Activated naive CD8-positive, alpha-beta T cell treated with anti-CD3 and anti-CD28 coated beads, Interleukin-2, amount 10 ng/mL, durations not matched to agents 7 days and 5 days (primary cell): ENCODE measurements at places on chromosomes 16 and 17. TPM values are rescaled to one million over a fixed set of nuclear protein-coding genes. Genes with fewer than 3 reads are reported as not detected.
A peak's percentile ranks its signal among the peaks of the same experiment; 100 is the strongest.

DNA sequence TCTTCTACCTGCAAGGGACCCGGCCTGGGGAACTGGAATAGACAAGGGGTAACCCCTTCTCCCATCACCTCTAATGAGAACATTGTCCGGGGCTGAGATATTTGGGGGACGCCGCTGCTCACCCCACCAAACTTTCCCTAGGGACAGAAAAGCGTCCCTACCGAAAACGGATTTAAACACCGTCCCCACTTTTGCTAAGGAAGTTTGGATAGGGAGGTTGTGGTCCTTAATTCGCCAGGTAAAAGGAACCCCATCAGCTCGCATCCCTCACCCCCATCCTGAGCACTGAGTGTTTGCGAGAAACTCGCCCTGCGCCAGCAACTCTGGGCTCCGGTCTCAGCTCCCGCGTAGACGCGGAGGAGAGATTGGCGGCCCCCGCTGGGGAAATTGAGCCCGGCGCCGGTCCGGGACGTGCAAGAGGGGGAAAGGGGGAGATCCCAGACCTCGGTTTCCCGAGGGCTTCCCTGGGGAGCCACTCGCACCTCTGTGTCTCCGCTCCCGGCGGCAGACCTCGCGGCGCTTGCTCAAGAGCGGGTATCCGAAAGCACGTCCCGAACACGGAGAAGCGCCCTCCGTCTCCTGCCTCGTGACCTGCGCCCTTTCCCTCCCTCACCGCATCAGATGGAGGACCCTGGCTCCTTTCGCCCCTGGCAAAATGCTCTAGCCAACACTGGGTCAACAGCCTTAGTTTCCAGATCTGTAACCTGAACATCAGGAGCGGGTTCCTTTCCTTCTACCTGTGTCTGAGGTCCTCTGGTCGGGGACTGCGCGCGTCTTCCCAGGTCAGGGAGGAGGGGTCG, 3.1 kb upstream of the SOX9 start:
- DNase-seq, result peak; percentile 33

DNA sequence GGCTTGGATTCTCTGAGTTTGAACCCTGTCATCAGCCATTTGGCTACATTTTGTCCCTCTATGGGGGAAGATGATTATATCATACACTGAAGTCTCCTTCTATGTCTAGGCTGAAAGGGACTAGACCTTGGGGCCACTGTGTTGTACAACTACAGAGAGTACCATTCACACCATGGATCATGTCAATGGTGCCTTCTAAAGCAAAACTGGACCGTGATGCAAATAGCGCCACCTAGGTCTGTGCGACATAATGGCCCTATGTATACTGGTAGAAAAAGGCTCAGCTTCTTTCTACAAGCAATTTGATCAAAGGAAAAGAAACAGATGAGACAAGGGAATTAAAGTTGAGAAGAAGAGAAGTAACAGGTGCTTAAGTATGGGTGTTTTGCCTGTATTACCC, 100.7 kb downstream of the LYRM1 start:
- no peak for DNase-seq

KATNIP gene
- 18.0 TPM for total RNA-seq

- DNase-seq, result no peak
Measured at GRCh38 chr16:87723226-87723623, 42.6 kb downstream of the KLHDC4 start.

- no peak for DNase-seq
Measured at GRCh38 chr17:59778996-59779395, 71.5 kb downstream of the VMP1 start.

PIK3R5 gene
- 84.0 TPM for total RNA-seq

DNA sequence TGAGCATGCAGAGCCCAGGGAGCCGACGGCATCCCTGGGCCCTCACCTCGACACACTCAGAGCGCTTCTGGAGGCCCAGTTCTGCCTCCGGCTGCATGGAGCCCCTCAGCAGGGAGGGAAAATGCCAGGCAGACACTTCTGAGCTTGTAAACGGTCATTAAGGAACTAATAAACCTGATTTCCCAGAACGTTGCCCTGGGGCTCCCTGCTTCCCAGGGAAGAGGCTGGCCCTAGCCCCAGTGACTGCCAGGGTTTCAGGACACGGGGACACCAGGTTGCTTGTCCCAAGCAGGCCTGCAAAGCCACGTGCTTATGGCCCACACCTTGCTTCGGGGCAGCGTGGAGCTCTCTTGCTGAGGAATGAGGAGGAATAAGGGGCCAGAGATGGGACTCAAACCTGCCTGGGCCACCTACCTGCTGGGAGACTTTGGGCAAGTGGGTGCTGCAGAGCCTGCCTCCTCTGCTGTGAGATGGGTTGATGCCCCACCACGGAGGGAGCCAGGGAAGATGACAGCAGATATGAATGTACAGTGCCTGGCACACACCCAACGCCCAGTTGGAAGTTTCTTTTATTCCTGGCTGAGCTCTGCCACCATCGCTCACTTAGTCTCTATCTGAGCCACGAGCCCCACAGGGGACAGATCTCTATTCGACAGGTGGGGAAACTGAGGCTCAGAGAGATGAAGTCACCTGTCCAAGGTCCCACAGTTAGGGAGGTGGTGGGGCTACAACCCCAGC, 5.4 kb downstream of the RHBDF2 start:
- DNase-seq, result no peak

DNA sequence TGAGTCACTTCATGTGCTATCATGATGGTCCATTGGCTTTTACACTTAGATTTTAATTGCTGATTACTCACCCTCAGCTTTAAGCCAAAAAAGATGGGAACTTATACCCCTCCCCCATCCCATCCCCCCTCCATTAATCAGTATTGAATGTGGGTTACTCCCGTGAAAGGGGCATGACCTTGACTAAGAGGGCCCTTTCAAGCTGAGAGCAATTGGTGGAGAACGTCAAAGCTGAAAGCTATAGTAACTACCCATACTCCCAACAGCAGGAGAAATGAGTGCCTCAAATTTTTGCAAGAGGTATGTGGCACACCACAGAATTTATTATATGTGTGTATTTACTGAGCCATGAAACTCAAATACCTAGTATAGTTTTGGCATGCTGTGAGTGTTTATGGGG, 99.7 kb upstream of the CDH8 start:
- no peak for DNase-seq

- no peak for DNase-seq
Measured at GRCh38 chr17:82559566-82560251, 40.2 kb downstream of the FOXK2 start.

DNA sequence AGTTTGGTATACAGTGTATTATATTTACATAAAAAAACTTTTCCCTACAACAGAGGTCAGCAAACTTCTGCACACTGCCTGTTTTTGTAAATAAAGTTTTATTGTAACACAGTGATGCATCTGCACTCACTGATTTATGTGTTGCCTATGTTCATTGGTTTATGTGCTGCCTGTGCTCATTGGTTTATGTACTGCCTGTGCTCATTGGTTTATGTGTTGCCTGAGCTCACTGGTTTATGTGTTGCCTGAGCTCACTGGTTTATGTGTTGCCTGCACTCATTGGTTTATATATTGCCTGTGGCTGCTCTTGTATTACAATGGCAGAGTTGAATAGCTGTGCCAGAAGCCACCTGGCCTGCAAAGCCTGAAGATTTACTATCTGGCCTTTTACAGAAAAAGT, 81.6 kb downstream of the MYH11 start:
- no peak for DNase-seq

CACNG1 gene
- total RNA-seq, result not detected

DNA sequence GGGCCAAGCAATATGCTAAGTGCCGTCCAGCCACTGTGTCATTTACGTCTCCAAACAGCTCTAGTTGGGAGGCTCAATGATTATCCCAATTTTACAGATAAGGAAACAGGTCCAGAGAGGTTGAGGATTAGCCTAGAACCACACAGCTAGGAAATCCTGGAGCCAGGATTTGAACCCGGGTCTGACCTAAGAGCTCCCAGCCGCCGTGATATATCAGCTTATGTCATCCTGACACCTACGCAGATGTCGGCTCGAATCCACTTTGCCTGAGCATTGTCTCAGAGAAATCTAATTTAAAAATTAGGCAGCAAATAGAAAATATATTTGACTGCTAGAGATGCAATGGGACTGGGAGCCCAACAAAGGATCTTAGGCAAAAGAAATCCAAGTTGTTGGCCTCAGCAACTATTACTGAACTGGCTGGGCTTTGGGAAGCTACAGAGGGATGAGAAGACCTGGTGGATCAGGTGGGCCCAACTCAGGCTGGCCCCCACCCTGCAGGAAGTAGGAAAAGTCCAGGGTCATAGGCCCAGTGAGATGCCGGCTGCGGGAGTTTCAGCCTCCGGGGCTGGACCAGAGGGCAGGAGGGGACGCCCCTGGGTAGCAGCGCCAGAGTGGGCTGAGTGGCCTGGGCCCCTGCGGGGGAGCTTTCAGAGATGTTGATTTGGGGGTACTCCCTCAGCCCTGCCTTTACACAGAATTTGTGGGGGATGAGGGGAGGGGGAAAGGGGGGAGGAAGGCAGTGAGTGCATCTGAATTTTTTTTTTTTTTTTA, 35.1 kb upstream of the IL21R start:
- peak; percentile 69 for DNase-seq

HSPB9 gene
- 0.36 TPM for total RNA-seq

DNA sequence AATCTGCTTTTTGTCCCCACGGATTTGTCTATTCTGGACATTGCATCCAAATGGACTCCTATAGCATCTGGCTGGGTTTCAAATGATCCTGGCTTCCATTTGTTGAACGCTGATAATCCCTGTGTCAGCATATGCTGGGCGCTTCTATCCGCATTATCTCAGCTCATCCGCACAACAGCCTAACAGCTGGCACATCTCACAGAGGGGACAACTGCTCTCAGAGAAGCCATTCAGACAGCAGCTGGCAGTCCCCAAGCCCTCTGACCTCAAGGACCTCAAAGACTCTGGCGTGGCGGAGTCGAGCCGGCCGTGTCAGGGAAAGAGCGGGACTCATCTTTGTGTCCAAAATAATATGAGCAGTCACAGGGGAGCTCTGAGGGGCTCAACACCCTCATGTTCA, 82.3 kb downstream of the NT5M start:
- no peak for DNase-seq

DNA sequence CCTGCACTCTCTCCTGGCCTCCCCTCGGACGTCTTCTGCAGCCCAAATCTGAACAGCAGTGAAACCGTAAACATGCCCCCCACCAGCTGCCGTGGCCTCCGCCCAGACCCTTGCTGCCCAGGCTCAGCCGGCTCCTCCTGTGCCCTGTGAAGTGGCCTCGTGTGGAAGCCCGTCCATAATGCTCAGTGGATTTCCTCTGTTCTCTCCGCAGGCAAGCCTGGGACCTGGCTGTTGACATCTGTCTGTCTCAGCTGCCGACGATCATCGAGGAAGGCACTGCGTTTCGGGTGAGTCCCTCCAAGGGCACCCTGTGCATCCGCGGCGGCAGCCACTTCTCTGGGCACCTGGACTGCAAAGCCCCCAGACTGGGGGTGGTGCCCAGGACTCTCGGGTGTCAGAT, 153.9 kb upstream of the CHMP6 start:
- no peak for DNase-seq

GRCh38 chr17:9148905-9149525, 127.7 kb downstream of the NTN1 start:
- no peak for DNase-seq

- no peak for DNase-seq
Measured at GRCh38 chr17:50758524-50758923, 8.8 kb downstream of the ANKRD40CL start.

DNA sequence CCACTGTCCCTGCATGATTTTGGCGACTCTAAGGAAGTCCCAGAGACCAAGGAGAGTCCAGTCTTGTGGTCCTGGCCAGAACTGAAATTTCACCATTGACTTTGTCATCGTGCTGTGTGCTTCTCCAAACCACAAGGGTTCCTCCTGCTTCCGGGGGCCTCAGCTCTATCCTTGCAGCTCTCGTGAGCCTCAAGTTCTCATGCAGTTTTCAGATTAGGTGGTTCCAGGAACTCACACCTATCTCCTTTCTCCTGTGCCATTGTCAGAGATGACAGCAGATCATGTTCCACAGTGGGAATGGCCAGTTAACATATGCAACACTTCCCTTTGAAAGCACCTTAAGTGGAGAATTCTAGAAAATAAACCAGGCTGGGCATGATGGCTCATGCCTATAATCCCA, 97.9 kb upstream of the CRHR1 start:
- no peak for DNase-seq

GRCh38 chr16:58497935-58498334, 2.0 kb upstream of the NDRG4 start:
- DNase-seq, result no peak

GRCh38 chr16:5768445-5768844, 670.9 kb upstream of the EEF2KMT start:
- DNase-seq, result no peak

GRCh38 chr16:1590366-1590765, 21.5 kb downstream of the IFT140 start:
- no peak for DNase-seq

DNA sequence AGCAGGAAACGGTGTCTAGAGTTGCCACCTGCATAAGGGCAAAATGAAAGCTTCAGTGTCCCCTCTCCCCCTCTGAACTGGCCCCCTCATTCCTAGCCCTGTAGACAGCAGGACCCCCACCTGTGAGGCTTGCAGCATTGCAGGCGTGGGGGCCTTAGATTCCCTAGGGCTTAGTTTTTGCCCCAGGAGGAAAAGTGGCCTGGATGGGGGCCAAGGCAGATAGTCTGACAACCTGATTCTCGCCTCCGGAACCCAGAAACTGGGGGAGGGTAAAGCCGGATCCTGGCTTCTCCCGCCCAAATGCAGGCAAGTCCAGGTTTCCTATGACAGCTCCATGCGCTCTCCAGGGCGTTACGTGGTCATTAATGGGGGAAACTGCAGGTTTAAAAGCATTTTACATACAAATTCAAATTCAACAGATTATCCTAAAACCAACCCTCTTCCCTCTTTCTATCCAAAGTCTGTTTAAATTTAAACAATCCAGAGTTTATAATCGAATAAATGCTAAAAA, 678 bp upstream of the HOXB6 start:
- no peak for DNase-seq

PSMB3 gene
- 189 TPM for total RNA-seq

GRCh38 chr17:65941356-65941899, 250.5 kb downstream of the CEP112 start:
- DNase-seq, result no peak

- DNase-seq, result no peak
Measured at GRCh38 chr17:28745786-28746411, 2.1 kb downstream of the TRAF4 start.
